Activated T-helper 9 cell treated with anti-CD3 and anti-CD28 coated beads, Interleukin-2, amount 50 U/mL, for 16 hours (primary cell): ENCODE measurements at places on chromosomes 11 and 22.

DNA sequence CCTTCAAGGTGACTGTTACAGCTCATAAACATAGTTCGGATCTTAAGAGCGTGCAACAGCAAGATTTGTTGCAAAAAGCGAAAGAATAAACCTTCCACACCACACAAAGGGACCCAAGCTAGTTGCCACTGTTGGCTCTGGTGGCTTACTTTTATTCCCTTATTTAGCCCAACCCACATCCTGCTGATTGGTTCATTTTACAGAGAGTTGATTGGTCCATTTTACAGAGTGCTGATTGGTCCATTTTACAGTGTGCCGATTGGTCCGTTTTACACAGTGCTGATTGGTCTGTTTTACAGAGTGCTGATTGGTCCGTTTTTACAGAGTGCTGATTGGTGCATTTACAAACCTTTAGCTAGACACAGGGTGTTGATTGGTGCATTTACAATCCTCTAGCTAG lies 776.9 kb upstream of the CNTN5 start:
- DNase-seq: no peak

DNA sequence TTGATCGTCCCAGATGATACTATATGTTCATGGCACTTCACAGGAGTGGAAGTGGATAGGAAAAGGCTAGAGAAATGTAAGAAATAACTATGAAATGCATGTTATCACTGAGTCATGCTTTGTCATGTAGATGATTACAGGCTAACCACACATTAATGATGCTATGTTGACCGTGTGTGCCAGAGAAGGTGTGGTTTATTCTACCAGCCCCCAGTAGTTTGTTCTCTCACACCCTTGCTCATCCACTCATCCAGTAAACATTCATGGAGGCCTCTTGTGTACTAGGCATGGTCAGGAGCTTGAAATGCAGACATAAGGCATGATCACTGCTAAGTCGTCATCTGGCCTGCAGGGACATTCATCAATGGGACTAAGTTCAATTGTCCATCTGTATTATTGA lies 153.0 kb upstream of the PITPNB start:
- no peak for DNase-seq

DNA sequence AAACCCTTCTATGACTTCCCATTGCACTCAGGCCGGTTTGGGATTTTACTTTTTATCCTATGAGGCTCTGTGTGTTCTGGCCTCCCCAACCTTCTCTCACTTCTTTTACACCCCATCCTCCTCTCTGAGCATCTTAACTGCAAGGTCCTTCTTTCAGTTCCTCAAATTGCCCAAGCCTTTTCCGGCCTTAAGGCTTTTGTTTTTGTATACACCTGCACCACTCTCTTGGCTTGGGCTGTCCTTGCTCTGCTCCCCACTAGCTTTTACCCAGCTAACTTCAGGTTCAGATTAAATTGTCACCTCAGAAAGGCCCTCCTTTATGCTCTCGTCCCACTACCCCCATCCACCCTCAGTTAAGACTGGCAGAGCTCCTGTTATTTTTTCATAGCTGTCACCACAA lies 55.5 kb downstream of the FAM83F start:
- DNase-seq: no peak

DNA sequence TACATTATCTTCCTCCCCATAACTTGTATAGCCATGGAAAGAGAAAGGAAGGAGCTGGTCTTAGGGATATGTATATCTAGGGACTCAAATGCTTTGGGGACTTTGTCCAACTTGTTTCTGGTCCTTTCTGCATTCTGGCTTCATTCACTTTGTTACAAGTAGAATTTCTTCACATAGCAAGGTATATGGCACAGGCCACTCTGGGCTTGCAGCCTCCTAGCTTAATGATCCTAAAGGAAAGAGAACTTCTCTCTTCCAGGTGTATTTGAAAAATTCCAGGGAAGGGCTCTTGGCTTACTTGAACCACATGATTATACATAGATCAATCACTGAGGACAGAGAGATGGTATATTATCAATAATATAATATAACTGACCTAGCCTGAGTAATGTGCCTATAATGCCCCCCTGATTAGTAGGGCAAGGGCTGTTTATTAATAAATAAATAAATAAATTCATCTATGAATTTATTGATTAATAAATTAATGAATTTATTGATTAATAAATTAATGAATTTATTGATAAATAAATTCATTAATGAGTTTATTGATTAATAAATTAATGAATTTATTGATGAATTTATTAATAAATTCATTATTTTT lies 48.2 kb upstream of the CEP295 start:
- DNase-seq: no peak

DNA sequence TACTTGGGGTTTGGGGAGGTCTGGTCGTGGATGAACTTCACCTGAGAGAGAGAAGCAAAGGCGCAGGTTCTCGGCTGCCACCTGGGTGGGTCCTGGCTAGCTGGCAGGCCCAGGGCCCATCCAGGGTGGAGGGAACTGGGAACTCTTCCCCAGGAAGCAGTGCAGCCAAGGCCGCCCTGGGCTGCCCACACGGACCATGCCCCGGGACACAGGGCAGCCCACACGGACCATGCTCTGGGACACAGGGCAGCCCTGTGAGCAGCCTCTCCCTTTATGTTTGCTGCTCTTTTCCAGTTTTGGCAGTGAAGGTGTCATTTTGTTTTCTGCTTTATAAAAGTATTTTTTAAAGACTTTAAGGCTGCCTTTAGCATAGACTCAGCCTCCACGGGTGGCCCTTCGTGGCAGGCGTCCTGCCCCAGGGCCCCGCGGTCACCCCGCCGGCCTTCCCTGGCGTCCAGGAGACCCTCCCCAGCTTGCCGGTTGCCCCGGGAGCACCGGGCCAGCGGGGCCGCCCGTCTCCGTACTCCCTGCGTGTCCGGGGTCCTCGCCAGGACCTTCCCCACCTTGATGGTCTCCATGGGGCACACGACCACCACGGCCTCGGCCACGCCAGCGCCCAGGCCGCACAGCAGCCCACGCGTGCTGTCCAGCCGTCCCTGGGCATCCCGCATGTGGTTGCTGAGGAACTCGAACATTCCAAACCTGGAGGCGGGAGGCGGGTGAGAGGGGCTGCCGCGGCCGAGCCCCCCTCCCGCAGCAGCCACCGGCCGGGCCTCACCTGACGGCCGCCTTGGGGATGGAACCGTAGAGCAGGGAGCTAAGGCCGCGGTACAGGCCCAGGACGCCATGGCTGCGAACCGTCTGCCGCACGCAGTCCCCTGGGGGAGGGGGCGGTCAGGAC lies 1.1 kb downstream of the SLC25A1 start:
- DNase-seq: no peak

- no peak for DNase-seq
Measured at GRCh38 chr11:106879029-106879428, 139.2 kb downstream of the GUCY1A2 start.

- no peak for DNase-seq
Measured at GRCh38 chr22:19745155-19746101, 15.2 kb upstream of the TBX1 start.

- DNase-seq: peak; percentile 33
Measured at GRCh38 chr11:9565822-9566560, 7.5 kb upstream of the WEE1 start.

- no peak for DNase-seq
Measured at GRCh38 chr11:134711588-134711987, 299.5 kb upstream of the B3GAT1 start.

DNA sequence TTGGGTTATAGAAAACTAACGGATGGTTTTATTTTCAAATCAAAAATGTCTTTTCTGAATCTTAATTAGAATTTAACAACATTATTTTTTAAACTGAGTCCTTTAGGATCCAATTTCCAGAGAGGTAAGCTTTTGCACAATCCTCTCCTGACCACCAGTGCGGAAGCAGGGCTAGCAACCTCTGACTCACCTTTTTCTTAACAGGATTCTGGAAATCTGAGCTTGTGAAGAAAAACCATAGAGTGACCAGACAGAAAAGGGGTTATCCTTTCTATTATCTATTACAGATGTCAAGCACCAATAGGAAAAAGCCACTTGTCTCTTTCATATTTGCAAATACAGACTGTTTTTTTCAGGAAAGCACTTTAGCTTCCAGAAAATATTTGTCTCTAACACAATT lies 25.3 kb downstream of the ALG9 start:
- DNase-seq: no peak

DNA sequence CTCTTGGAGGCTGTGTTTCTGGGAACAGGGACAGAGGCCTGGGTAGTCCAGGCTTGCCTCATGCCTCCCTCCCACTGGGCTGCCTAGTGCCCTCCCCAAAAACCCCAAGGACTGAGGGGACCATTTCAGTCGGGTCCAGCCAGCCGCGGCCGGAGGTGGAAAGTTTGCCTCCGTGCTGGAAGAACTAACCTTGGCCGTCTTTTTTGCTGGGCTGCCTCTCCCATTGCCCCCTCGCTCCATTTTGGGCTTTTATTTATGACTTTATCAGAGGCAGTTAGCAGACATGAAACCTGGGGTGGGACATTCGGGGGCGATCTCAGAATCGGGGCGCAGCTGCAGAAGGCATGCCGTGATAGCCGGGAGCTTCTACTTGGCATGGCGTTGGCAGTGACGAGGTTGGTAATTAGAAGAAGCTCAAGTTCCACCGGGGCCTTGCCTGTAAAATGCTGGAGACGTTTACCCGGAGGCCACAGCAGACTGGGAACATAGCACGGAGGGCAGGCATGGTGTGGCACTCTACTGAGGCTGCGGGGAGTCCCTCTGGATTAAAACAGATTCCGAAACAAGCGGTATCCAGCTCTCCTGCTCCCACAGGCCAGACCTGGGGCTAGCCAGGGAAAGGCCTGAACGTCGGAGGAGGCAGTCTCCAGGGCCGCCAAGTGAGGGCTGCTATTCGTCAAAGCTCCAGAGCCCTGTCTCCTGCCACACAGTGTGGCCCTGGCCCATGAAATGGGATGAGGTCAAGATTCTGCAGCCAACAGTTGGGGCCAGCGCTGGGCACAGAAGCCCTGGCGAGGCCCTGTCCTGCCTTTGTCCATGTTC lies 76.4 kb upstream of the PPARA start:
- no peak for DNase-seq

DNA sequence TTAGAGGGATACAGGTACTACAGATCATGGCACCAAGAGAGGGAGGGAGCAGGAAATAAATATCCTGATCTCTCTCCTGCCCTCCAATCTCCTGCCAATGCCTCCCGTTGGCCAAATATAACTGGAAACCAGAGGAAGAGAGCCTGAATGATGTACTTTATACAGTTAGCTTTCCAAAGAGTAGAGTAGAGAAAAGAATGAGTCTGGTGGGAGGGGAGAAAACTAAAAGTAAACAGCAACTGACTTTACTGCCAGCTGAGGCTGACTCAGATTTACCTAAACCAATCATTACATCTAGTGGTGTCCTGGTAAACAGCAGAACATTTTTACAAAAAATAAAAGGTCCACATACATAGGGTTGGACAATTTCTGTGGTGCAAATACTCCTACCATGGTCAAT lies 5.1 kb downstream of the MPZL3 start:
- no peak for DNase-seq

DNA sequence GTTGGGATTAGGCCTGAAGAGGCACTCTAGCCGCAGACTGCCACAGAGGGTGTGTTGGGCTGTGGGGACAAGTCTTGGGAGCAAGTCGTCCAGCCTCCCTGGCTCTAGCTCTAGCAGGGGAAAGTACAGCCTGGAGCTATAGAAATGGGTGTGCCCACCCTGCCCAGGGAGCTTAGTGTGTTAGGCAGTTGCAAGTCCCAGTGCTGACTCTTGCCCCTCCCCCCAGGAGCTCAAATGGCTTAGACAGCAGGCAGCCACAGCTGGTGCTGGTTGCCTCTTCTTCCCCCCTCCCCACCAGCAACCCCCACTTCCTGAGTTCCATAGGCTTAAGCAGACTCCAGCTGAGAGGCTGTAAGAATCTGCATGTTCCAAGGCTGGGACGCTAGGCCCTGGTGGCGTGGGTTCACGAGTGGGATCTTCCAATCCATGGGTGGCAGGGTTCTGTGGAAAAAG lies 61.2 kb downstream of the GUCY1A2 start:
- no peak for DNase-seq

DNA sequence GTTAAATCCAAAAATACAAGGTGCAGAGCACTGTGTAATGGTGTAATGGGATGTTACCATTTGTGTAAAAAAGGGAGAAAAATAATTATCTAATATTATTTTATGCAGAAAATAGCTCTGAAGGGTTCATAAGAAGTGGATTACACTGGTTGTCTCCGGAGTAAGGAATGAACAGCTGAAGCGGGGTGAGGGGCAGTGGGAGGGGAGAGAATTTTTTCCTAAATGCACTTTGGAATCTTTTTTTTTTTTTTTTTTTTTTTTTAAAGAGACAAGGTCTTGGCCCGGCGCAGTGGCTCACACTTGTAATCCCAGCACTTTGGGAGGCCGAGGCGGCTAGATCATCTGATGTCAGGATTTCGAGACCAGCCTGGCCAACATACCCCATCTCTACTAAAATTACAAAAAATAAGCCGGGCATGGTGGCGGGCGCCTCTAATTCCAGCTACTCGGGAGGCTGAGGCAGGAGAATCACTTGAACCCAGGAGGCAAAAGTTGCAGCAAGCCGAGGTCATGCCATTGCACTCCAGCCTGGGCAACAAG lies 6.8 kb upstream of the POLR3H start:
- DNase-seq: no peak

DNA sequence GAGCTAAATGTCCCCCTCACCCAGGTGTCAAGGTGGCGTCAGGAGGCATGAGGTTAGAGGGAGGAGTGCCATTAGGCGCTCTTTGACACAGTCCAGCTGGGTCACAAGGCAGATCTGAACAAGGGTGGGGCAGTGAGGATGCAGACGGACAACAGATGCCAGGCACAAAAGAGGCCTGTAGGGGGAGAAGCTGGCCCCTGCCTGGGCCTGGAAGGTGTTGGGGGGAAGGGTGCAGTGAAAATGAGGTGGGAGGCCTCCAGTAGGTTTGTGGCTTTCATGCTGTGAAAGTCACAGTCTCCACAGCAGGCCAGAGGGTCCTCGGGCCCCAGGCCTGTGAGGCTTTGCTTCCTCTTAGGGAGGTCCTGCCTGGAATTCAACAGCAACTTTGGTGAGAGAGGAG lies 85.0 kb upstream of the PLET1 start:
- DNase-seq: no peak

DNA sequence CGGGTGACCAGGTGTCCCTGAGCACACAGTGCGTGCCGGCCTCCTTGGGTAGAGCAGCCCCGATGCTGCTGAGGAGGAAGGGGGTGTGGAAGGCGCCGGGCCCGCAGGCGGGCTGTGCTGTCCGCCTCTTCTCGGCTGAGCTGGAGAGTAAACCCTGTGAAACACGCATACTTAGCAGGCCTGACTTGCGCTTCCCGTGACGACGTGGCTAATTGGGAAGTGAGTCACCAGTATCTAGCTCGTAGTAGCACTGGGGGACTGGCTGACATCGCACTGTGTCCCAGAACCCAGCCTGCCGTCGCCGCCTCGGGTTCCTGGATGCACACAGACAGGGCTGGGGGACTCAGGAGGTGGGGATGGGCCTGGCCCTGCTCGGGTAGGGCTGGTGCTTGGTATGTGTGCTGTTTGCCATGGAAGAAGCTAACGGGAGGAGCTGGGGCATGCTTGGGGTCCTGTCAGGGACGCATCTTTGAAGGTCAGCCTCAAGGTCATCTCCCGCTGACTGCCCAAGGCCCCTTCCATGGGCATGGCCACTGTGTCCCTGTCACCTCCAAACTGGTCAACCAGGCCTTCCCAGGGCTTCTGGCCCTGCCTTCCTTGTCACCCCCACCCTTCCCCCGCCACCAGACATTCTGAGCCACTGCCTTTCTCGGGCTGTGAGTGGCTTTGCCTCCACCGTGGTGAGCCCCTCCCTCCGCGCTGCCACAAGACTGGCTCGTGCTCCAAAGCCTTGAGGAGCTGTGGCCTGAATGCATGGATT lies 1327.0 kb downstream of the BRD1 start:
- DNase-seq: no peak

GRCh38 chr11:102783016-102783415 lies 2.6 kb upstream of the MMP10 start:
- DNase-seq: no peak

GRCh38 chr11:19241260-19242178 lies 774 bp upstream of the E2F8 start:
- DNase-seq: no peak
